ENCODE measurements at places on chromosomes 16 and 17.

- DNase-seq, result no peak
These were observed 42.1 kb downstream of the TSC2 start for GRCh38 chr16:2089706-2090480.

DNA sequence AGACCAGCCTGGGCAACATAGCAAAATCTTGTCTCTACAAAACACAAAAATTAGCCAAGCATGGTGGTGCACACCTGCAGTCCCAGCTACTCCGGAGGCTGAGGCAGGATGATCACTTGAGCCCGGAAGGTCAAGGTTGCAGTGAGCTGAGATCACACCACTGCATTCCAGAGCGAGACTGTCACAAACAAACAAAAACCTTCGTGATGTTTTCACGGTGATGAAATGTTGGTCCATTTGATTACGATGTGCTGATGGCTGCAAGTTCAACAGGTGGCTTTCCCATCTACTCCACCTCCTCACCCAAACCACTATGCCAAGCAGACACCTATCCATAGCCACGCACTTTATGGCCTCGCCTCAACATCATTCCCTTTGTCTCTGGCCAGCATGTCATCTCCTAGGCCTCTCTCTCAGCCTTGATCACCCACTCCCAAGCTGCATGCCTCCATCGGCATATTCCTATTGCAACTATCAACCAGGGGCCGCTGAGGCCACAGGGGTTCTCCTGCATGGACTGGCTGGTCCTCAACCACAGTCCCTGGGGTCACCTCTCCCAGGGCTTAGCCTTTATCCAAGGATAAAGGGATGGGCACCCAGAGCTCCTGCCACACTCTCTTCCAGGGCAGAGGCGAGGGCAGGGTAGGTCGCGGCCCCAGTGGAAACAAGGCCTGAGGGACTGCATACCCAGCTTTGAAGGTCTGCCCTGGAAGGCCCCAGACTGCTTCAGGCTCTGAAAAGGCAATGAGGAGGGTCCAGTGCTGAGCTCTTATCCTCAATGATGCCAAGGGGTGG lies 17.1 kb upstream of the ALOX15B start:
- no peak for DNase-seq

GRCh38 chr16:12255473-12255872 lies 278.9 kb downstream of the SNX29 start:
- DNase-seq, result no peak

- no peak for DNase-seq
These were observed 80.5 kb upstream of the CLEC18B start for GRCh38 chr16:74501484-74502478.

- DNase-seq, result no peak
These were observed 9.8 kb upstream of the GSE1 start for GRCh38 chr16:85603203-85603755.

GRCh38 chr17:13813347-13814240 lies 211.9 kb upstream of the HS3ST3A1 start:
- DNase-seq, result peak; percentile 82

DNA sequence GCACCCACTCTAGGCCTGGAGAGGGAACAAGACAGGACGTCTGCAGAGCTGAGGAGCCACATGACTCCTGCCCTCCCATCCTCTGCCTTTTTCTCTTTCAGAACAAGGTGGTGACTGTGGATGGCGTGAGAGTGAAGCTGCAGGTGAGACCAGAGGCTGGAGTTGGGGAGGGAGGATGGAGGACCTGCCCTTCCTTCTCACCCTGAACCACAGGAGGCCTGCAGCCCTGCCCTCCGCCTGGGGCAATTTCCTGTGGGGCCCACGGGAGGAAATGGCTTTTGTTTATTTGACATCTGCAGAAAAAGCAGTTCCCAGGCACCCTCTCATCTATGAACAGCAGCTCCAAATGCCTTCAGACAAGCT lies 5.1 kb downstream of the RAB37 start:
- no peak for DNase-seq

DNA sequence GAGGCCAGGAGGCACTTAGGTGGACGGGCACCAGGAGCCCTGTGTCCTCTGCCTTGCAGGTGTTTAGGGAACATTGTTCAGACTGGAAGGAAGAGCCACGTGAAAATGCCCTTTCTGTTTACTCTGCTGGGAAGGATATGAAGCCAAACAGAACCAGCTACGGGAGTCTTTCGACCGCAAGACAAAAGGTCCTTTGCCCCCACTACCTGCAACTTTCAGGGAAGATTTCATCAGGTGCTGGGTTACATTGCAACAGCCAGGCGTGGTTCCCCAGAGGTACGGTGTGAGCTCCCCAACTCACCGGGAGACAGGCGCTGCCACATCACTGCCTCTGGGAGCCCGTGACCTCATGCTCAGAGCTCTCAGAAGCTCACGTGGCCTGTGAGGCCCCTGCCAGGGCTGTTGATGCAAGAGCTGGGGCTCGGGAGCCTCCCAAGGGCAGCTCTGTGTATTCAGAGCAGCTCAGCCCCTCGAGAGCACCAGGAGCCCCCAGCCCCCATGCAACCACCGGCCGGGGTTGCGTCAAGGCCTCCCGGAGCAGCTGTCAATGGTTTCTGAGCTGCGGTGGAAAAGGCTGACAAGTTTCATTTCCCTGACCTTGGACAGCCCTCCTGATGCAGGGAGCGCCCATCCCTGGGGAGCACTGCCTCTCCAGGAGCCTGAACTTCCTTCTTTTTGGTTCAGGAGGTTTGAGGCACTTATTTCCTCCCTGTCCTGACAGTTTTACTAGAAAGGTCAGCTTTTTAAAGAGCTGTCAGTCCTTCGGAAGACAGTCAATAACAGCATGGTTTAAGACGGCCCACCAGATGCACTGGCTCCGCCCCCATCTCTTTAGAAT lies 42.1 kb downstream of the TBC1D16 start:
- DNase-seq, result no peak

GRCh38 chr16:62036101-62036801 lies at the start of gene CDH8:
TSS of gene CDH8 (minus strand) at chr16:62036438. CDS start at chr16:62021403, 15,035 bp downstream.
- DNase-seq, result no peak

- DNase-seq, result no peak
These were observed 20.6 kb downstream of the CYB561 start for GRCh38 chr17:63425483-63425882.

DNA sequence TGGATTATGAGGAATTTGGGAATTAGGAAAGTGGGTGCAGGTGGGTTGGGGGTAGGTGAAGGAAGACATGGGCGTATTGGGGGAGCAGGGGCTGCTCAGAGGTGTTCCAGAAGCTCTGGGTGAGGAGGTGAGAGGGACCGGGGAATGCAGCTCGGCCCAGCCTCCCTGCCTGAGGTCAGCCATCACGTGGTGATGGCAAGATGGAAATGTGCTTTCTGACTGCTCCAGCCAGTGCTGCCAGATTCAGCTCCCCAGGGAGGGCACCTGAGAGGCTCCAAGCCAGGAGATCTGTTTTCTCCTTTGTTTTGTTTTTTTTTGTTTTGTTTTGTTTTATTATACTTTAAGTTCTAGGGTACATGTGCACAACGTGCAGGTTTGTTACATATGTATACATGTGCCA lies 35.2 kb upstream of the STH start:
- DNase-seq, result no peak

DNA sequence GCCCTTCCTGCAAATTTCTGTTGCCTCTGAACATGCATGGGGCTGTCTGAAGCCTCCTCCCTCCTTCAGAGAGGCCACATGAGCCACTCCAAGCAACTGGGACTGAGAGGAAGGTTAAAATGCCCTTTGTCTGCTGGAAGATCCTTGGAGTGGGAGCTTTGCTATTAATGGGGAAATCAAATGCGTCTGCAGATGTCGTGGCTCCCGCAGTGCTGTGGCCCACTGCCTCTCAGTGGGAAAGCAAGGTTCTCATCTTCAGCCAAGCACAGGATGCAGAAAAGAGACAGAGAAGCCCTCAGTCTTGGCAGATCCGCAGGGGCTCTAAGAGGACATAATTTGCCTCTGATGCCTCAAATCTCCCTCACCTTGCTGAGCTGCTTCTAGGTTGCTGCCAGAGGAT lies 34.8 kb downstream of the PEMT start:
- no peak for DNase-seq

DNA sequence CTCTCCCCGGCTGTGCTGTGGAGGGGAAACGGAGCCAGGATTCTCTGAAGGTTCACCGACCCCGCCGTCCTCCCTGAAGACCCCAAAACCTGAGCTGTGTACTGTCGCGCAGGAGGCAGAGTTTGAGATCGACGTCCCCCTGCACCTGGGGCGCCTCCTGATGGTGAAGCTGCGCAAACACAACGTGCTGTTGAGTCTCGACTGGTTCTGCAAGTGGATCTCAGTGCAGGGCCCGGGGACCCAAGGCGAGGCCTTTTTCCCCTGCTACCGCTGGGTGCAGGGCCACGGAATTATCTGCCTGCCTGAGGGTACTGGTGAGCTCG lies 62.6 kb upstream of the TEKT1 start:
- DNase-seq, result no peak

DNA sequence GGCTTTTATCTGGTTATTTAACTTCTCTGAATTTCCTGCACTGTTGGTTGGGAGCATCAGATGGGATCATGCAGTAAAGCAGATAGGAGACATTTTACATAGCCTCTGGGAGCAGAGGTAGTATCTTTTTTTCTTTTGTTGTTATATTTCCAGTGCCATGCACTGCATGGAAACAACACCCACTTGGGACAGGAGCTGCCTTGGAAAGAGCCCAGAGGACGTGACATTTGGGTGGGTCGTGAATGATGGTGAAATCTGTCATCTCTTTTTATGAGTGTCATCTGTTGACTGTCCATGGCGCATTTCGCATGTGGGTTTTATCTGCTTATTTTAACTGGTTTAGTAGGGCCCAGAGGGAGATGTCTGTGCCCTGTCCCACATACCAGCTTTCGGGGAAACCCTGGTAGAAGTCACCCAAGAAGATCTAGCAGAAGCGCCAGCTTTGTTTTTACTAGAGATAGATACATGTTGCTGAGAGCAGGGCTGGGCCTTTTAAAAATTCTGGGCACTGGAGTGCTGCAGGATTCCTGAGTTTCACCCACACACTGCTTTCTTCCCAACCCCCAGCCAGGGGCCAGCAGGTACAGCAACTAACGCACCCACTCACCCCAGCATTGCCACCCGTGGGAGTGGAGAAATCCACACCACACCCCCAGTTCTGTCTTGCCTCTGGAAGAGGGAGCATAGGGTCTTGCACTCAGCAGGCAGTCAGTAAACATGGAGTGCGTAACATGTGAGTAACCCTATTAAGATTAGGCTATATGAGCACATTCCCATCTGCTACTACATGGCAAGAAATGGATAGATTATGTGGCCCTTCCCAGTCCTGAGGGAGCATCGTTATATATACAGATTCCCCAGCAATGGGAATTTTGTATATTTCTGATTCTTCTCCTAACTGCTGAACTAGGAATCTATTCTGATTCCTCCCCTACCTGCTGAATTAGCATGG lies 8.4 kb upstream of the TERF2 start:
- no peak for DNase-seq

- DNase-seq, result no peak
These were observed 202.1 kb upstream of the PSMD7 start for GRCh38 chr16:74094514-74094913.

DNA sequence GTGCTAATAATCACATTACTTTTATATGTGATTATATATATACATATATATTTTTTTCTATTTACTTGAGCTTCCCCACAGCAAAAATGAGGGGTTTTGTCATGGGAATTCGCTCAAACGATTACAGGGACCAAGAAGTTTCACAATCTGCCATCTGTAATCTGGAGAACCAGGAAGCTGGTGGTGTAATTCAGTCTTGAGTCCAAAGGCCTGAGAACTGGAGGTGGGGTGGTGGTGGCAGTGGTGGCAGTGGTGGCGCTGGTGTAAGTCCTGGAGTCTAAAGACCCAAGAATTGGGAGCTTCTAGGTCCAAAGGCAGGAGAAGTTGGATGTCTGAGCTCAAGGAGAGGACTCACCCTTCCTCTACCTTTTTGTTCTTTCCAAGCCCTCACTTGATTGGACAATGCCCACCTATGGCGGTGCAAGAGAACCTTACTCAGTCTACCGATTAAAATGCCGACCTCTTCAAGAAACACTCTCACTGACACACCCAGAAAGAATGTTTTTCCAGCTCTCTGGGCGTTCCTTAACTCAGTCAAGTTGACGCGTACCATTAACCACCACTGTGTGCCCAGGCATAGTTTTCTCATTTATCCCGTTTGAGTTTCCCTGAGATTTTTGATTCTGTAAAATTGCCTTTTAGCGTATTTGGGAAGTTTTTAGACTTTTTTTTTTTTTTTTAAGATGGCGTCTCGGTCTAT lies 31.9 kb downstream of the POLR2A start:
- no peak for DNase-seq

GRCh38 chr16:28167730-28168129 lies 44.0 kb downstream of the XPO6 start:
- no peak for DNase-seq

GRCh38 chr16:85615014-85615851 lies 2.1 kb downstream of the GSE1 start:
- DNase-seq, result no peak

DNA sequence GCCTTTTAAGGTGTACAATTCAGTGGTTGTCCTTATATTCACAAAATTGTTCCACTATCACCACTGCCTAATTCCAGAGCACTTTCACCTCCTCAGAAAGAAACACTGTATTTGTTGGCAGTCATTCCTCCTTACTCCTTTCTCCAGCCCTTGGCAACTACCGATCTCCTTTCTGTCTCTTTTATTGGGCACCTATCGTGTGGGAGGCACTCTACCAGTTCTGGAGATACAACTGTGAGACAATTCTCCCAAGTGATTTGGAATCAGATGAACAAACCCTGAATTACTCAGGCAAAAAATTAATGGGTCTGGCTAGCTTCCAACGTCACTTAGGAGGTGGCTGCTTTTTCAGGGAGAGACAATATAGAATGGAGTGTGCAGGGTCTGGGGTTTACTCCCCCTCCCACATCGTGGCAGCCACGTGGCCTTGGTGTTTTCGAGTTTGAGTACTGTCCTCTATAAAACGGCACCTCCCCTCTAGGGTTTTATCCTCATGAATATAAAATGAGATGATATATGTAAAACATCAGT lies 63.9 kb downstream of the SHISA9 start:
- DNase-seq, result no peak

- no peak for DNase-seq
These were observed 11.8 kb upstream of the FAM171A2 start for GRCh38 chr17:44375196-44376017.

GRCh38 chr17:15262291-15263205 lies 2.6 kb downstream of the PMP22 start:
- DNase-seq, result peak; percentile 98

DNA sequence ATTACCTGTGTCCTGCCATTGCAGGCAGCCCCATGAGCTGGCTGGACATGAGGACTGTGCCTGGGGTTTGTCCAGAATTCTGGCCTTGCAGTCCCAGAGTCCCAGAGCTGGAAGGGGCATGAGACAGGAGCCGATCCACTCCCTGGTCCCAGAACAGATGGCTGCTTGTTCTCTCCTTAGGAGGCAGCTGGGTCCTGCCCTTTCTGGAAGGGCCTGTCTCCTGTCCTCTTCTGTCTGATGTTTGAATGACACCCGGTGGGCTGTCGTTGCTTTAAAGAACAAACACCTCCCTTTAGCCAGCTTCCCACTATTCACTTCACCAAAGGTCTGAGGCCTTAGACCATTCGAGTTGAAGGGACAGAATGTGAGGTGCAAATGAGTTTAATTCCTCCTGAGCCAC lies 63.8 kb downstream of the RAP1GAP2 start:
- no peak for DNase-seq

GRCh38 chr17:27407916-27408864 lies 48.1 kb upstream of the KSR1 start:
- no peak for DNase-seq

Measured in esophagus muscularis mucosa (tissue), 4 donors.